Activated naive CD4-positive, alpha-beta T cell treated with anti-CD3 and anti-CD28 coated beads, Interleukin-2, amount 50 U/mL, for 72 hours (primary cell): ENCODE measurements at places on chromosomes 11 and 22. TPM values are rescaled to one million over a fixed set of nuclear protein-coding genes. Genes with fewer than 3 reads are reported as not detected.

Gene LRRN4CL
- 0.48 TPM for total RNA-seq

Gene JRKL
- total RNA-seq, result 16.1 TPM

Gene FGF3
- total RNA-seq, result not detected

Gene OR51B4
- total RNA-seq, result not detected

Gene PPFIA1
- total RNA-seq, result 37.9 TPM

Gene RIMBP3B
- total RNA-seq, result 0.27 TPM

Gene SCN4B
- 0.25 TPM for total RNA-seq

Gene CATSPERZ
- 0.55 TPM for total RNA-seq

GRCh38 chr22:24155627-24156140 lies 25.6 kb upstream of the SUSD2 start:
- DNase-seq, result peak; percentile 43

- DNase-seq, result no peak
These were observed 138.1 kb downstream of the SBF2 start for GRCh38 chr11:10155793-10156490.

GRCh38 chr11:34308913-34309585 lies 48.8 kb downstream of the ABTB2 start:
- DNase-seq, result no peak

- DNase-seq, result no peak
These were observed 195.9 kb upstream of the SESN3 start for GRCh38 chr11:95426823-95427462.

DNA sequence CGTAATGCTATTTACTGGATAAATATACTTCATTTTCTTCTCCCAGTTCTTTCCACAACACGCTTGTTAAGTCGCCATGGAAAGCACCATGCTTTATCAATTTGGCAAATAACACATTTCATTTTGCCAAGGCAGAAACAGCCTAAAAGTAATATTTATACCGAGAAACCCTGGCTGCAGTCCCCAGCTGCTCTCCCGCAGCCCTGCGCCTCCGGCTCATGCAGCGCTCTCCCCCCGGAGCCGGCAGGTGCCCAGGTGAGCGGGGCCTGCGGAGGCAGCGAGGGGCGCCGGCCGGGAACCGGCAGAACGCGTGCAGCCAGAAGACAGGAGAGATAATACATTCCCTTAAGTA lies 681 bp upstream of the ARHGEF12 start:
- no peak for DNase-seq

- no peak for DNase-seq
These were observed 6.7 kb downstream of the CAPN5 start for GRCh38 chr11:77073328-77074001.

DNA sequence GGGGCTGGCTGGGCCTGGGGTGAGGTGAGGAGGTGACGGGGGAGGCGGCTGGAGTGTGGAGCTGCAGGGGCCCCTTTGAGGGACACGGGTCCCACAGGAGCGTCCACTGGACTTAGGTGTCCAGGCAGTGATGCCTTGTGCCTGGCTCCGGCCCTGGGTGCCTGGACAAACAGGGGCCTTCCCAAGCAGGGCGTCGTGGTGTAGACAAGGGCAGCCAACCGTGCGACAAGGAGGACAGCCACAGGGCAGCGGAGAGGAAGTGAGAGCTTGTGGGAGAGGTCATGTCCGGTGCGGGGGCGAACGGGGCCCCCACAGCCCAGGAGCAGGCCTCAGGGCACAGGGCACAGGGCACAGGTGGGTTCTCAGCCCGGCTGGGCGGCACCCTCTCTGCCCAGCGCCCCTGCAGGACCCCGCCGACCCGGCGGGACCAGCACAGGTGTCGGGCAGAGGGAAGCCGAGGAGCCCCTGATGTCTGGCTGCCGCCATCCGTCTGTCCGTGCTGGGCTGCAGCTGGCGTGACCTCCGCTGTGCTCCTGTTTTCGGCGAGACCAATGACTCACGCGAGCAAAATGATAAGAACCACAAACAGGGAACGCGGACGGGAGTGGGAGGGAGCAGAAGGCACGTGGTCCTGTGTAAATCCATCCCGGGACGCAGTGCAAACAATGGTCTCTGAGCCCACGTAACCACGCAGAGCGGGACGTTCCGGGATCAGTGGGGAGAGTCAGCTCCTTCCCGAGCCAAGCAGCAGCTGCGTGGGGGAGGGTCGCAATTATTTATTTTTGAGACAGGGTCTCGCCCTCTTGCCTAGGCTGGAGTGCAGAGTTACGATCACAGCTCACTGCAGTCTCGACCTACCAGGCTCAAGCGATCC lies 49.1 kb upstream of the A4GALT start:
- no peak for DNase-seq

DNA sequence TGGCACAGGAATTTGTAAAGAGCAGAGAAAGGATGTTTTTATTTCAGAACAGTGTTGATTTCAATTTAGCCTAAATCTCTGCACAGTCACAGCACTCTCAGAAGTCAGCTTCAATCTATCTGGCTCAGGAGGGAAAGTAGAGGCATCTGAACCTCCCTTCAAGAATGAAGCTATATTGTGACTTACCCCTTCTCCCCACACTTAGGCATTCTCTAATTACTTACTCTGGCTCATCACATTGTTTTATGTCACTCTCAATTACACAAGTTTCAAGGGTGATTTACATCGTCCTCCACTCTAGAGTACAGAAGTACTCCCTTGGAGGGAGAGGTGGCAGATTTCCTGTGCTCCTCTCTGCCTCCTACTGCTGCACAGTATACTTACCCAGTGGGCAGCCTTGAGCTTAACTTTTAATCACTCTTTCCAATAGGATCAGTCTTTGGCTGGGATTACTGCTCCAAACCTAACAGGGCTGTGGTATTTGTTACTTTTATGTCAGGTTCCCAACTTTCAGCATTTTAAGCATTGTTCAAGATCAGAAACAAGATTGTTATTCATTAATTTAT lies 211.4 kb downstream of the AASDHPPT start:
- DNase-seq, result no peak
